ENCODE measurements at places on chromosomes 16 and 17.

DNA sequence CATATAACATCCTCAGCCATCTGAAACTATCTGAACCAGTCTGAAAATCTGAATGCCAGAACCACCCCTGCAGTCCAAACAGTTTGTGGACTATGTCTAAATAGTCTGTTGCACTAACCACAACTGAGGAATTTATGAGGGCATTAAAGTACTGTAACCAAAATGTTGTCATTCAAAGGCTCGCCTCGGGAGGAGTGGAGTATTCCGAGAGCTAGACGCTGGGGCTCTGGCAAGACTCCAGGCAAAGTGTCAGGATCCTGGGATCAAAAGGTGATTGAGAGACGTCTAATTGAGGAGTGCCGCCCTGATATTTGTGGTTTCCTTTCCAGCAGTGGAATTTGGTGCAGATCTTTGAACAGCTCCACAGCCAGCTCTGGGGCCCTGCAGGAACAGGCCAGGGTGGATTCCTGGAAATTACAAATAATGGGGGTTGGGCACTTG, 142.9 kb upstream of the MYOCD start:
- no peak for DNase-seq

- DNase-seq: no peak
Observed at GRCh38 chr16:71441348-71442050, 355 bp downstream of the TLE7 start.

DNA sequence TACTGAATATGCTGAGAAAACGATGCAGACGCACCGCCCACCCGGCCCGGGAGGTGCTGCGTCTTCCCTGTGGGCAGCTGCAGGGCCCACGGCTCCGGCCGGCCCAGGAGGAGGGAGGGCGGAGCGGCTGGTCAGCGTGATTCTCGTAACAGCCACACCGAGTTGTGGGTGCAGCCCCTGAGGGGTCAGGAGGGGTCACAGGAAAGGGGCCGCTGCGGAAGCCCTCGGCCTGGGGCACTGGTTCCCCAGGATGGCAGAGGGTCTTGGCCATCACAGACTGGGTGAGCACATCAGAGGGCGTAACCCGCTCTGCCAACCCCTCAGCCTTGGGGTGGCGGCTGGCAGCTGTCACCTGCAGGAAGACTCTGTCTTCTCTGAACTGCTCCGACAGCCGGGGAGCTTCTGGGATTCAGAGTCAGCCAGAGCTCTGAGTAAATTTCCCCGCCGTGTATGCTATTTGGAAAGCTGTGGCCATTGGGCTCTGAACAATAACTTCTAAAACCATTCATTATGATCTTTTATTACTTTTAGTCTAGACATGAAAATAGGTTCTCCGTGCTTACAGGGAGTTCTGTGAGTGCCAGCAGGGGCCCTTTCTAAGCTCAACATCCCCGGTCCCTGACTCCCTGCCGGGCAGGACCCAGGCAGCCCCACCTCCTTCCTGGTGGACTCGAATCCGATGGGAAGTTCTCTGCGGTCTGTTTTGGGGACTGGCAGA, 87.4 kb upstream of the CHMP6 start:
- no peak for DNase-seq

DNA sequence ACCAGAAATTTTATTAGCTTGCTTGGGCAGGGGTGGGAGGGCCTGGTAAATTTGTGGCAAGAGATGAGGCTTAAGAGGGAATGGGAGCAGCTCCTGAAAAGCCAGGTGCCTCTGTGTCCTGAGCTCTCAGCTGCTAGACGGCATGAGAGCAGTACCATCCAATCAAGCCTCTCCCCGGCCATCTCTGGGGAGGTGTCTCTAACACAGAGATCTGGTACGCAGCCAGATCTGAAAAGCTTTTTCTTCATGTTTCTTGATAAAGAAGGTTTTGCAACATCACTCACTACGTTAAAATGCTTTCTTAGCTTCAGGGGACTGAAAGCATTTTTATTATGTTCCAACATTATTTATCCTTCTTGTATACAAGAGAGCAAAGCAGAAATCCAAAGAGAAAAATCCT, 488.2 kb downstream of the RBFOX1 start:
- no peak for DNase-seq

GRCh38 chr17:8150194-8151119, 1.7 kb downstream of the PER1 start:
- DNase-seq: no peak

- DNase-seq: no peak
Observed at GRCh38 chr17:53492532-53492931, 330.2 kb upstream of the KIF2B start.

- DNase-seq: no peak
Observed at GRCh38 chr16:66365651-66366050, 840 bp upstream of the CDH5 start.

DNA sequence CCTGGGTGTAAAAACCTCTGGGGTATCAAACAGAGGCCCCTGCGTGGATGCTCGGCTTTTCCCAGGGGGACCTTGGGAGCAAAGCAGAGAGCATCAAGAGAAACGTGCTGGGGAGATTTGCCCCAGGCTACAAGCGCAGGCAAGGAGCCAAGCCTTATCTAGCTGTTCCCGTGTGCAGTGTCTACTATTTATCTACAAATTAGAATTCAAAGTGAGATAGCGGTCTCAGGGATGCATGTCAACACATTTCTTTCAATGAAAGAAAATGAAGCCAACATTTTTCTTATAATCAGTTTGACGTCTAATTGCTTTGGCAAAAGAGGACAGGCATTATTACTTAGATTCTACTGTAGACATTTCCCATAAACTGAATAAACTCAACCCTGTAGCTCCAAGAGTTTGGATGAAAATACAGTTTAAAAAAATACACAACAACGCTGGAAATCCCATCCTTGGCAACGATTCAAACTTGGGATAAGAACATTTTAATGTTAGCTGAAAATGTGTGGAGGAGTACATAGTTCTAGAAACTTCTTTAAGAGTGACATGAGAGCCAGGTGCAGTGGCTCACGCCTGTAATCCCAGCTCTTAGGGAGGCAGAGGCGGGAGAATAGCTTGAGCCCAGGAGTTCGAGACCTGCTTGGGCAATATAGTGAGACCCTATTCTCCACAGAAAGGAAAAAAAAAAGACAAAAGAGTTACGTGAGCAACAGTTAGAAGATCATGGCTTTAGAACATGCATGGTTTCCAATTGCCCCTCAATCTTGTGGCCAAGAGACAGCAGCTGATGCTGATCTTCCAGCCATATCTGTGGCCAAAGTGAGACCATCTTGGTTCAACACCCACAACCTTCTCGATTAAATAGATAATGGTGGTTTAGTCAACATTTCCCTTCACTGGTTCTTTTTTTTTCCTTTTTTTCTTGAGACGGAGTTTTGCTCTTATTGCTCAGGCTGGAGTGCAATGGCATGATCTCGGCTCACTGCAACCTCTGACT, 7.2 kb downstream of the SPNS3 start:
- DNase-seq: no peak

DNA sequence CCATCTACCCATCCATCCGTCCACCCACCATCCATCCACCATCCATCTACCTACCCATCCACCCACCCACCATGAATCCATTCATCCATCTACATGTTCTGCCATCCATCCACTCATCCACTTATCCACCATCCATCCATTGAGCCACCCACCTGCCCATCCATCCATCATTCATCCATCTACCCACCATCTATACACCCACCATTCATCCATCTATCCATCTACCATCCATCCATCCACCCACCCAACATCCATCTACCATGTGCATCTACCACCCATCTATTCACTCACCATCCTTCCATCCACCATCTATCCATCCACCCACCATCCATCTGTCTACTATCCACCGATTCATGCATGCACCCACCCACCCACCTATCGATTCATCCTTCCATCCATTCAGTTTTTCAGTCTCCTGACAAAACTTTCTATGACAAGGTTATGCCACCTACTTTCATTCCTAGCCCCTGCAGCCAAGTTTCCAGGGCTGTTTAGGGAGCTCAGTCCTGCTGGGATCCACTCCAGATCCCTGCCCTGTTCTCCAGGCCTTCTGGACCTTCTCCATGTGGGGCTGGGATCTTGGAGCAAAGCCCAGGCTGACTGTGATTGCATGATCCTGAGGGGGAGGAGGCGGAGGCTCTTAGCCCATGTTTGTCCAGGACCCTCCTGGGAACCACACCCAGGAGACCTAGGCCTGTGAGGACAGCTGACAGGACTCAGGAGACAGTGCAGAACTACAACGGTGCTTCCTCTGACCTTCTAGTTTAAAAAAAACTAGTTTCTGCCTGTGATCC, 27.4 kb downstream of the BCO1 start:
- no peak for DNase-seq

DNA sequence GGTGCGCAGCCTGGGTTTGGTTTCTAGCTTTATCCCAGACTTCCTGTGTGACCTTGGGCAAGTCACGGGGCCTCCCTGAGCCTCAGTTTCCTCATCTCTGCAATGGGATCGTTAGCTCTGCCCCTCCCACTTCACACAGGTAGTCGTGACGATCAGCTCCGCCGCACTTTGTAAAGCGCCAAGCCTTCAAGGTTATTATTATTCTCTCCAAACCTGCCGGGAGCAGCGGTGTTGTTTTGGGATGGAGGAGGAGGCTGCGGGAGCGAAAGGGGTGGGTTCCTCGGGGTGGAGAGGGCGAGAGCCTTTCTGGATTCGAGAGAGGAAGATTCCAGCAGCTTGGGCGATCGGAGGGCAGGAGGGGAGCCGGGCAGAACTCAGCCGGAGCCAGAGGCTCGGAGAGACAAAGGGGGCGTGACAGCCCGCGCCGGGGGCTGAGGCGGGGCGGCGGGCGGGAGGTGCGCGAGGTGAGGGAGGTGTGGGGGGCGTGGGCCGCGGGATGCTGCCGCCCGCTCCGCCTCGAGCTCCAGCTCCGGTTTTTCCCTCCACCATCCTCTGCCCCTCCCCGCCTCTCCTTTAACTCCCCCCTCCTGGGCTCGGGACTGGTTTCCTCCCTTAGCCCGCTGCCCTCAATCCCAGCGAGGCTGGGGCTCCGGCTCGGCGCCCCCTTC, at the start of gene EFNB3:
Gene EFNB3 (plus strand): TSS at position 602 of the 668 bp plus-strand sequence. CDS start 397 bp downstream, outside the sequence.
- peak; percentile 75 for DNase-seq

GRCh38 chr16:4409081-4409932, 7.1 kb downstream of the CORO7 start:
- DNase-seq: no peak

DNA sequence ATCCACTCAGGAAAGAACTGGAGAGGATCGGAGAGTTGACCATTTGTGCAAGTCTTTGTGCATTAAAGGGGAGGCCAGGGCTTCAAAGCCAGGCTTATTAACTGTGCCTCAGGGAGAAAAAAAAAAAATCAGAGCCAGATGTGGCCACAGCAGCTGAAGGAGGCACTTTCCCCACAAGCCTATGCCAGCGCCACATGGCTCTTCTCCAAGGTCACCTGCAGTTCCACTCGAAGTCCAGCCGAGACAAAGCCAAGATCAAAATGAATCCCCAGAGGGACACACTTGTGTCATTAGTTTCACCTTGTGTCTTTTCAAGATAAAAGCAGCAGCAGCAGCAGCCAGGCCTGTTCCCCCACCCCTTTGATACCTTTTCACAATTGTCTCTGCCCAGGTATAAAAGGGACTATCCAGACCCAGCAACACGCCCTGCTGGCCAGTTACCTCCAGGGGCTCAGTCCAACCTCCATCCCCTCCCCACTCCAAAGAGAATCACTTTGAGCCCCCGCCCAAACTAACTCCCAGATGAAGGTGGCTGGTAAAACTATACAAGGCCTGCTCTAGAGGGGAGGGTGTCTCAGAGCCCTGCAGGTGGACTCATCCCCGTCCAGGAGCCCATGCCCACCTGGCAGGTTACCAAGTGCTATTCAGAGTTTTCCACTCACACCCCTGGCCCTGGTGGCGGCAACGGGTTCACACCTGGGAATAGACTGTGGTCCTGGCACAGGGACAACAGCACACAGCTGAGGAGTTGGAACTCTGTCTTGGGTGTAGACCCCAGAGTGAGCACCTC, 29.2 kb downstream of the AXIN2 start:
- DNase-seq: no peak

DNA sequence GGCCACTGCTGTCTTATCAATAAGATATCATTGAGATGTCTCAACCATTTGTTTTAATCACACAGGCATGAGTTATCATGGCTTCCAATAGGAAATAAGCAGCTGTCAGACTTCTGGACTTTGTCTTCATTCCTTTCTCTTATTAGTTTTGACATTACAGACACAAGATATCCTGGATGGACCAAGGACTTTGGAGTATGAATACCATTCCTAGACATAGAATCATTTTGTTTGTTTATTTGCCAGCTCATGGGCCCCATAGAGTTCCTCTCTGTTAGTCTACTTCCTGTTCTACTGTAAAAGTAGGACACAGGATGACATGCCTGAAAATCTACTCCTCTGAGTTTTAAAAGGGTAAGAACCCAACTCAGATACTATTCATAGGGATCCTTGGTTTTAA, 77.7 kb upstream of the KCNJ16 start:
- DNase-seq: no peak

DNA sequence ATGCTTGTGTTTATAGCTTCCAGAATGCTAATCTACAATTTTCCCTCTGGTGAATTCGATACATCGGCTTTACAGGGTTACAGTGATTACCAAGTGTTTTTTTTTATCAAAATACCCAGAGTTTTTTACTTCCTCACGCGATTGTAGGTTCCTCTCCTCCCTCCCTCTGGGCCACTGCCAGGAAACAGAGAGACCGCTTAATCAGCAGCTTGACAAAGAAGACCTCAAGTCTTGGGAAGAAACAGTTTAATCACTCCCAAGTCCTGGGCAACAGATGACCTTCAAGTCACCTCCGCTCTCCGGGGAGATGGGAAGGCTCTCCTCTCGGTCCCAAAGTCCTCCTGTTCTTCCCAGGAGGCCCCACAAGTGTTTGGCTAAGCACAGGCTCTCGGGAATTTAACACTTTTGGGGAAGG, 23.5 kb downstream of the SMTNL2 start:
- DNase-seq: no peak

DNA sequence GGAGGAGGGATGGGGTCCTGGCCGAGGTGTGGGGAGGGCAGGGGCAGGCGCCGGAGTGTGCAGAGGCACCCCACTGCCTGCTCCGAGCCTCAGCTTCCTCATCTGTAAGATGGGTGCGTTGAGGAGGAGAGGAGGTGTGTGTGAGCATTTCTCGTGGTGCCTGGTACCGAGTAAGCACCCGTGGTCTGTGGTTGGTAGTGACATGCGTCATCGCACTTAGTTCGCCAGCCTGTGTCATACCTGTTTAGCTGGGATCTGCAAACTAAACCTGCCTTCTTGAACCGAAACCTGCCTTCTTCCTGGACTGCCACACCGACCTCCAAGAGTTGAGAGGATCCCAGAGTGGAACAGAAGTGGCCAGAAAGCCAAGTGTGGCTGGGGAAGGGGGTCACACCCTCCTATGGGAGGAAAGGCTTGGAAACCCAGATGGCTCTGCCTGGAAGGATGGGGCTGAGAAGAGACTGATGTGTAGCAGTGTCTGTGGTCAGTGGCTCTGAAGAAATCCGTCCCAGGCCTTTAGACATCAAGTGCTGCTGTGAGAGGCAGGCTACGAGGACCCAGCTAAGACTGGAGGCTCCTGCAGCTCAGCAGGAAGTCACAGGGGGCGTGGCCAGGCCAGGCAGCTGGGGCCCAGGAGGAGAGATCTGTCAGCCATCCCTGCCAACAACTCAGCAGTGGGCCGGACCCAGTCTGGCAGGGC, 162.6 kb upstream of the PLCG2 start:
- no peak for DNase-seq

DNA sequence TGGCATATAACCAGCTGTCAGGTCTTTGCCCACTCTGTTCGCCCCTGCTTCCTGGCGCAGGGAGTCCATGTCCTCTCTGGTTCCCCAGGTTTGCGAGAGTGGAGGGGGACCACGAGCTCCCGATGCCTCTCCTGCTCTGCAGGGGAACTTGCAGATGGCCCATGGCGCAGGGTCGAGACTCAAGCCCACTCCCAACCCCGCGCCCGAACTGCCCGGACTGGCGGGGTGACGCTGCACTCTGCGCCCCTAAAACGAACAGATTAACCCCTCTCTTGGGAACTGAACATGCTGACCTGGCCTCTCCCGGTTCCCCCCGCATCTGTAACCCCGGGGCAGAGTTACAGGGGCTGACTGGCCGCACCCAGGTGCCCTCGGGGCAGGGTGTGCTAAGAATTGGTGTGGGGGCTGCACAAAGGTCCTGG, 681 bp upstream of the PLA2G15 start:
- no peak for DNase-seq
